Aorta (tissue), 5 donors: ENCODE measurements at places on chromosomes 6 and 20. TPM values are rescaled to one million over a fixed set of nuclear protein-coding genes. Genes with fewer than 3 reads are reported as not detected.

SLC22A23 gene
- 9.4 TPM for total RNA-seq

PRR18 gene
- total RNA-seq, result not detected

SLC17A4 gene
- not detected for total RNA-seq

ACTL10 gene
- 0.96 TPM for total RNA-seq

GRCh38 chr6:115819506-115819905 lies 241.2 kb downstream of the FRK start:
- DNase-seq, result no peak

DNA sequence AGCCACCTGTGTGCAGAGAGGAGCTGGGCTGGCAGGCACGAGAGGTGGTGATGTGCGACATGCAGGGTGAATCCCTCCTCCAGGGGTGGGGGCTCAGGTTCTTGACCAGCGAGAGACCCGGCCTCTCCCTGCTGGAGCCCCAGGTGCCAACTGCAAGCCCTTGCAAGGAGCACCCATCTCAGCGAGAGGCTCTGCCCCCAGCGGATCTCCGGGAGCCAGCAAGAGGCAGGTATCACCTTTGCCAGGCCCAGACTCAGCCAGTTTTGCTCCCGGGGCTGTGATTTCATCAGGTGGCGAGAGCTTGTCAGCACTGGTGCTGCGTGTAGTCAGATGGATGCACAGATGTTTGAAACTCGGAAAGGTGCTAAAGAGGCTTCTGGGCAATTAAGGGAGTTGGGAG lies 87.7 kb downstream of the TFAP2C start:
- DNase-seq, result no peak

DNA sequence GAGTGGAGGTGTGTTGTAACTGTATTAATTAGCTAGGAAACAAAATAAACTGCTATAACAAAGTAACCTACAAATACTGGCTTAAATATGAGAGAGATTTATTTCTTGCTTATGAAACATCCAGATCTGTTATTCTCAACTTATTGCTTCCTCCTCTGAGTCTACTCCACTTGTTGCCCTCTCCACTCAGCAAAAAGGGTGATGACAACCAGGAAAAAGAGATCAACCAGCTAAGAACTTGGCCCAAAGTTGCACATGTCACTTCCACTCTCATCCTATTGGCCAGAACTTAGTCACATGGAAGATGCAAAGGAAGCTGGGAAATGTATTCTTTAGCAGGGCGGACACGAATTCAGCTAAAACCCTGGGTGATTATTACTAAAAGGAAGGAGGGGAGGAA lies 5.2 kb upstream of the TP53RK start:
- no peak for DNase-seq

GRCh38 chr6:132712366-132712765 lies 1.5 kb downstream of the VNN1 start:
- no peak for DNase-seq

- no peak for DNase-seq
Observed at GRCh38 chr6:42507901-42508300, 55.9 kb upstream of the UBR2 start.

DNA sequence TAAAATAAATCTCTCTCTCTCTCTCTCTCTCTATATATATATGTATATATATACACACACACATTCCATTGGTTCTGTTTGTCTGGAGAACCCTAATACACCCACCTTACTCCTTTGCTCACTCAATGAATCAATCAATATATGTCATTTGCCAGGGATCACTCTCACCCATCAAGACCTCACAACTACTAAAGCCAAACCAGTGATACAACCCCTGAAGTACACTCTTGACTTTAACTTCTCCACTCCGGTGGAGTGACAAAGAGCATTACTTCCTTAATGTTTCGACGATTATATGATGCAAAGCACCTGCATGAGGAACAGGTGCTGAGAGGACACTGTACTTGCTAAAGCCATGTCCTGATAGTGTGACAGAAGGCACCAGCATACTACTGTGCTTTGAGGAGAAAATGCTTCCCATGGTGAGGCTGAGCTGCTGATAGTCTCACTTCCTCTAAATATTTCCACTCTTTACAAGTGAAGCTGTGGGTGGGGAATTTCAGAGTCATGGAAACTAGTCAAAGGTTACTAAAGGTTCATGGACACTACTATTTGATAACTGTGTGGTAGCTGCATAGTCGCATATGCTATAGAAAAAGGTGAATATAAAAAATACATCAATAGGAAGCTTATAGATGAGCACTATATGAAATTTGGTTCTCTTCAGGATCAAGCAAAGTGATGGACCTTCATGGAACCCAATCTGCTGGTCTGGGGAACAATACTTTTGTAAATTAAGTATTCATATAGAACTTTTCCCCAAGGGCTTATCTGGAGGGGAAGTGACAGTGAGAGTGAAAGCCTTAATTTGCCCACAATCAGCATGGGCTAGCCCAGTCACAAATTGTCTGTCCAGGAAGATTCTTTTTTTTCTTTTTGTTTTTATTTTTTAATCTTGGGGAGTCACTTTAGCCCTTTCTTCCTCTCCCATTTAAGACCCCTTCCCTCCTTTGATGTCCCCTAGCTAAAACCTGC lies 141.9 kb upstream of the NEDD9 start:
- DNase-seq, result no peak

GRCh38 chr6:151109361-151109760 lies 130.4 kb upstream of the AKAP12 start:
- no peak for DNase-seq

GRCh38 chr6:42264162-42264851 lies 46.6 kb upstream of the MRPS10 start:
- no peak for DNase-seq

- DNase-seq, result no peak
Observed at GRCh38 chr20:15675061-15675514, 898.2 kb downstream of the KIF16B start.
